ENCODE measurements at places on chromosomes 3 and 15.

- no peak for DNase-seq
Measured at GRCh38 chr3:177620073-177620472, 422.8 kb upstream of the TBL1XR1 start.

- DNase-seq: no peak
Measured at GRCh38 chr3:54372232-54372631, 249.9 kb downstream of the CACNA2D3 start.

DNA sequence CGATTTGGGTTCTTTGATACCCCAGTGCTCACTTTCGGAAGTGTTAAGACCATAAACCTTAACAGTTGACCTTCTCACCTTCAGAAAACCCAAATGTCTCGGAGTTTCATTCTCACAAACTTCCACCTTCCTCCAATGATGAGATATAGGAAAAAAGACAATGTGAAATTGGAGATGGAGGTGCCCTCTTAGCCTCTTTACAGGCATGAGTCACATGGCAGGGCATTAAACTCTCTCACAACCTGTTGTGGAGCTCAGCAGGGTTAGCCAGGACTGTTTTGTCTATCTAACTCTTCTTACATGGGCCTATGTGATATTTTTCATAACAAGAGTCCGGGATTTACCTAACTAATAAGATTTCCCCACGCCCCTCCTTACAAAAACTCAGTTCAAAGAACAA lies 10.7 kb downstream of the AGTR1 start:
- no peak for DNase-seq

GRCh38 chr3:141699324-141699723 lies 38.8 kb upstream of the RNF7 start:
- DNase-seq: no peak

- no peak for DNase-seq
Measured at GRCh38 chr3:131109156-131109555, 82.5 kb downstream of the NEK11 start.

DNA sequence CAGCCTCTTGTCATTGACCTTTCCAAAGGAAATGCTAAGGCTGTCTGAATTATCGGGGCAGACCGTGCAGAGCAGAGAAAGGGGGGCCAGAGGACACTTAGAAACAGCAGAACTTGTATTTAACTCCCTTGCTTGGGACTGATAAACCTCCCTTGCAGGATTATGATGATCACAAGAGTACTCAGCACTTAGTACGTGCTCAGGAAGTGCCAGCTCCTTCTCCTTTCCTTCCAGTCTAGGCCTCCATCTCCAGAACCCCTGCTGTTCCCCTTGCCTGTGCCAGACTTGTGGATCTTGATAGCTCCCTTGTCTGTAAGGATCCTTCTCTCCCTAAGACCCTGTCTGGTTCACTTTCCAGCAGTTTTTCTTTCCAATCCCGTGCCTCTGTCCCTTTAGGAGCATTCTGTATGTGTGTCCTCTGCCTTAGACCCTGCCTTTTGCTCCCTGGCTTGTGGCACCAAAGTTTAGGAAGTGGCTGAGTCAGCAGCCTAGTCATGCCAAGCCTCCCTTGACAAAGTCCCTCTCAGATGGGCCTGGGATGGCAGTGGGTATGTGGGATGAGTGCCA lies 747 bp downstream of the SORD start:
- no peak for DNase-seq

DNA sequence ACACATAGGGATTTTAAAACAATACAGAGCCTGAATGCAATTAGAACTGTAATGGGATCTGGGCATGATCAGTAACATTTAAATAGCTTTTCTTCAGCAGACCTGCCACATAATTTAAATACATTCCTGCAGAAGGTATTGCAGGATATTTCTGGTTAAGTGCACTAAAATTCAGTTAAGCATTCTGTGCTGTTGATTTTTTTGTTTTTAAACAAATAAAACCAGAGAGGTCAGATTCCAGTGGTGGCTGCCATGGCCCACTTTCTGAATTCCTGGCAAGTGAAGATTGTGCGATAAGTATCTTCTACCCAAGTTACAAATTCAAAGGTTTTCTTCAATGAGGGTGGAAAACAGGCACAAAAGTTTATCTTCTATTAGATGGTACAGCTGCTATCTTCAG lies 98.7 kb downstream of the RAP2B start:
- no peak for DNase-seq

DNA sequence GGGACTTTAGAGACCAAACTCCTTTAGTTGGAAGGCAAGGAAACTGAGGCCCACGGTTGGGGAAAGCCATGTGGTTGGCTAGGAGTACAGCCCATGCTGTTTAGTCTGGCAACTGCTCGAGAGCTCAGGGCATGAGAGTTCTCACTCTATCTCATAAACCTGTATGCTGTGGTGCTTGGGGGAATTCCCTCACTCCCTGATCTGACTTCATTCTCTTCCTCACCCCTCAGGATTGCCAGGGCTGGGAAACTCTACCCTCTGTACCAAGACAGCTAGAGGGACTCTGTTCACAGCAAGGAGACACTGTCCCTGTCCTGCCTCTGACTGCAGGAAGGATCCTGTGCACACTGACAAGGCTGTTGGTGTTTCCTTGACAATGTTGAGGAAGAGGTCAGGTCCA lies 230.2 kb downstream of the ZNF621 start:
- no peak for DNase-seq

- no peak for DNase-seq
Measured at GRCh38 chr3:41688595-41689380, 273.1 kb downstream of the ULK4 start.

- no peak for DNase-seq
Measured at GRCh38 chr15:36622197-36622795, 42.9 kb downstream of the CDIN1 start.

DNA sequence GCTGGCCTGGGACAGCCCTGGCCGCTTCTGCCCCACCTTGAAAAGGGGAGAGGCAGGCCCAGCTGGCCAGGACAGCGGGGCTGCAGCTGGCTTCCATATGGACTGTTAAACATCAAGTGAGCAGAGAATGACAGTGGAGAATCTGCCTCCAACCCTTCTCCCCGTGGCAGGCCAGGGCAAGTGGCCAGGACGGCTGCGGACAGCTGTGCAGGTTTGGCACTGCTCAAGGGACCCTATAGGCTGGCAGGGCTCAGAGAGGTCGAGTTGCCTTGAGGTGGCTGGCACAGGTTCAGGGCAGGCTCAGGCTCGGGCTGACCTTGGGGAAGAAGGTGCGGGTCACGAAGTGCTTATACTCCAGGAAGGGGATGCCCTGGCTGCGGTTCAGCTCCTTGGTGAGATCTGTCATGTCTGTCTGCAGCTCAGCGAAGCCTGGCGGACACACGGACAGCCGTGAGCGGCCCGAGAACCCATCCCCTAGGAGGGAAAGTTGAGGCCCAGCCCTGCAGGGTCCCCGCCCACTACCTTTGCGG lies 24.3 kb downstream of the H1-8 start:
- no peak for DNase-seq

DNA sequence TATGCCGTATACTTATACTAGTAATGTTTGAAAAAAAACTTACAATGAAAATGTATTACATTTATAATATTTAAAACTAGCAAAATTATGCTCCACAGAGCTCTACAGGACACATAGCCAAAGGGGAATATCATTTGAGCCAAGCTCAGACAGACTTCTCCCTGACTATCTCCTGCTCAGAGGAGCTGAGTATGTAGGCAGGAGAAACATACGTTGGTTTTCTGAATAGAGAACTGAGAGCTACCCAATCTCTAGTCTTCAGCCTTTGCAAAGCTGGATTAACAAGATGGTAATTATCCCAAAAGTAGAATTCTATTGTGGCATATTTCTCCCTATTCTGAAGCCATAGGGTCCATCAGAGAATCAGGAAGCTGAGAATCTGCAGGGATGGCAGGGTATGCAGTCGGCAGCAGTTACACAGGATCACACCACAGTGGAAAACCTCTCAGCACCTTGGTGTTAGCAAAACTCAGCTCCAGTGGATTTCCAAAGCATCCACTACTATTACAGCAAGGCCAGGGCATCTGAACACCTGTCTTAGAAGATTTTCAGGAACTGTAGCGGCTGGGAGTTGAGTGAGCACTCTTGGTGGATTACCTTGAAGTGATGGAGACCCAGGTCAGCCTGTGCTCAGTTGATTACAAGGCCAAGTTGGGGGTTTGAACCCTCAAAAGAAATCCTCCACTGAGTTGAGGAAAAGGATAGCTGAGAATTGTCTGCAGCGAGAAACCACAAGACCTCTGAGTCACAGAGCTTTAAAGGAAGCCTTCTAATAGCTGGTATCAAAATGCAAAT lies 30.1 kb downstream of the GPR15 start:
- no peak for DNase-seq

DNA sequence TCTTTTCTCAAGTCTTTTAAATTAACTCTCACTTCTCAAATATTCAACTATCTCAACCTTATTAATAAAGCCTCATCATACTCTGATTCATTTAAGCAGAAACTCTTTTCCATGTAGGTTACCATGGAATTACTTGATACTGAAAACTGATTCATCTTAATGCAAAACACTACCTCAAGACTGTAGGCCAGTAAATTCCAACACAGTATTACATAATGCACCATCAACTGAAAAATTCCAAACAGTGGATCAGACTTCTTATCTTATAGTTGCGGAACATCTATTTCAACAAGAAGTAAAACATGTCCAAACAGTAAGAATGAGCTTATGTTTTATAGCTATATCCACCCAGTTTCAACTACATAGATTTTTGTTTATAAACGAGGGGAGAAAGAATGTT lies 124.5 kb downstream of the PEAK1 start:
- no peak for DNase-seq

- no peak for DNase-seq
Measured at GRCh38 chr3:113454057-113454456, 12.8 kb upstream of the CFAP44 start.

DNA sequence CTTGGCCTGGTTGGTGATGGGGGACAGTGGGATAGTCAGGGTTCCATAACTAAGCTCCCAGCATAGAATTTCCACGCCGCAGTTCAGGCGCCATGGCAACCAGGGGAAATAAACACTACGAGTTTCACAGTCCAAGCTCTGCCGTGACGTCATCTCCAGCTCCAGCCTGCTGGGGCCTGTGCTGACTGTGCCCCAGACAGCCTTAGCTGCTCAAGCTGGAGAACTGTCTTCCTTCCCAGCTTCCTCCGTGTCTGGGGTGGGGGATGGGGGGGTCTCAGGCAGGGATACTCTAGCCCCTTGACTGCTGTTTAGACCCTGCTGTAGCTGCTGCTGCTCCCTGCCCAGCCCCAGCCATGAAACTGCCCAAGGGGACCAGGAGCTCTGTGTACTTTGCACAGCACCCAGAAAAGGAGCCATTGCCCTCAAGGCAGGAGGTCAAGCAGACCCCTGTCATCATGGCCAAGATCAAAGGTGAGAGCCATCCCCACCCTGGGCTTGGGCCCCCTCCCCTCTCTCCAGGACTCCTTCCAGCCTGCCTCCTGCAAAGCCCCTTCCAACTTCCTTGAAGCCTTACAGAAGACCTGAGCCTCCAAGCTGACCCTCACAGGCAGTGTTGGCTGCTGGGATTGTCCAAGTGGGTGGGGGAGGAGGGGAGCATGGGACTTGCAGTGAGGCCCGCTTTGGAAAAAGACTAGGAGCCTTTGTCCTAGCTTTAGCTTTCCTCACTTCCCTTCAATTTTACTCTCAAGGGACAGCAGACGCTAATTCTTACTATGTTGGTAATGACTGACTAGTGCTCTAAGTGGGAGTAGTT lies 11.4 kb upstream of the CSPG4 start:
- peak; percentile 89 for DNase-seq

GRCh38 chr3:153681057-153681456 lies 440.1 kb upstream of the ARHGEF26 start:
- no peak for DNase-seq

DNA sequence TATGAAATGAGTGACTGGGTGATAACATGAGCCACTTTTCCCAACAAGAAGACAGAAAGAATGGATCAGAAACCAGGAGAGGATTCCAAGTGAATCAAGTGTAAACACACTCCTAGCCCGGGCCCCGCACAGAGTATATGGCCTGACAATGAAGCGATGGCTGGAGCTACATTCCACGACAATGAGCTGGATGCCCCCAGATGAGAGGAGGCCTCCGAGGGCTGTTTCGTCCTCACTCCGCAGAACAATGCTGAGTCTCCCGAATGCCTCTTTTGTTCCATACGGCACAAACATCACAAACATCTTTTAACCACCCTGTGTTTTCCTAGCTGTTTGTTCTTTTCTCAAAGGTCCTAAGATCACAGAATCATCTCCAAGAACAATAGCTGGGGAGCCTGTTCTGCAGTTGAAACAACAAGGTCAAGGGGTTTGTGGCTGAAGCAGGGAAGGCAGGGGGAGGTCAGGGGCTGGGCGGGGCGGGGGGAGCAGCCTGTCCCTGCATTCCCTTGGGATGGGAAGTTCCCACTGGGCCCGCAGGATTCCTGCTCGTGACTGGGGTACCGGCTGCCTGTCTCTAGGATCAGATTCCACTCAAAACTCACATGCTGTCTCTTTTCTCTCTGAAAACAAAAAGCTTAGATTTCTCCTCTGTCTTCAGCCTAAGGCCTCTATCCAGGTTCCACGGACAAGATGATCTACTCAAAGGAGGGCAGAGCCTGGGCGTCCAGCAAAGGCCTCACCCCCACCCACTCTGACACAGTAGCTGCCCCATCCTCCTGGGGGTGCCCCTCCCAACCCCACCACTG lies 151.3 kb downstream of the XXYLT1 start:
- no peak for DNase-seq

DNA sequence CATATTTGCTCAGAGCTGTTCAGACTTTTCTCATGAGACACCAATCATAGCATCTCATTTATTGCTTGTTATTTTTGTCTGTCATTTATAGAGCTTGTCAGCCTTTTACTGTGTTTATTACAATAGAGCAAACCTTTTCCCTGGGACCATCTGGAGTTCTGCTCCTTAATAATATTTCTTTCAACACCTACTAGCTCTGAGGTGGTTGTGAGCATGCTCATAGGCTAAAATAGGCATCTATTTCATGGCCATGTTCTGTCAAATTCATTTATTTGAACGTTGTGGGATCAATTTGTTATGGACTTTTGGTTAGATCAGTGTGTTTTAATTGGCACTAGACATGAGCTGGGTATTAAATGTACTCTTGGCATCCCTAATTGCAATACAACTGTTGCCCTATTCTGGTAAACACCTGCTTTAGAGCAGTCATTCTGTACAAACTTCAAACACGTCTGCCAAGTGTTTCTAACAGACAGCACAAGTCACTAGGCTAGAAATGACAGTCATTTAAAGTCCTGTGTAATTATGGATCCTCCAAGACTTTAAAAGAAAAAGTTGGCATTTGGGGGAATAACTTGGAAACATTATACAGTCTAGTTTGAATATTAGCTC lies 766.3 kb downstream of the ZNF385D start:
- DNase-seq: no peak

GRCh38 chr3:197491923-197492664 lies 63.7 kb downstream of the BDH1 start:
- no peak for DNase-seq

GRCh38 chr3:37174532-37175126 lies at the start of gene LRRFIP2:
Gene LRRFIP2, minus strand, starts transcription at chr3:37174582. Its CDS starts 25,599 bp downstream, at chr3:37148983.
- no peak for DNase-seq
